Stimulated activated CD4-positive, alpha-beta T cell treated with anti-CD3 and anti-CD28 coated beads, Interleukin-15, amount 100 ng/mL, for 1 hour (primary cell): ENCODE measurements at places on chromosomes 6 and 20.

DNA sequence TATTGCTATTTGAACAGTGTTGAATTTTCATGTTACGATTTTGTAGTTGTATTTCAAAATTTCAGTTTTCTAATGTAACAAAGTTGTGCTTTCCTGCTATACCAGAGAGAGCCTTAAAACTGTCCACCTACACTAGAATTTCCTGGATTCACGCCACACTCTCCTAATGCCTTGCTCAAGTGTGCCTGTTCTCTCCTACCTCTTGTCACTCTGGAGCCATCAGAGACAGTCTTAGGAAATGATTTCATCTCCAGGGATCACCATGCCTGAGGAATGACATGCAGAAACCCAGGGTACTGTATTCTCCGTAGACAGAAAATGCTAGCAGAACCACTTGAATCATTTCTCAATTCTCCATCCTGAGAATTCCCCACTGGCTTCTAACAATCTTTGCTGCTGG lies 667.6 kb downstream of the KIF16B start:
- no peak for DNase-seq

DNA sequence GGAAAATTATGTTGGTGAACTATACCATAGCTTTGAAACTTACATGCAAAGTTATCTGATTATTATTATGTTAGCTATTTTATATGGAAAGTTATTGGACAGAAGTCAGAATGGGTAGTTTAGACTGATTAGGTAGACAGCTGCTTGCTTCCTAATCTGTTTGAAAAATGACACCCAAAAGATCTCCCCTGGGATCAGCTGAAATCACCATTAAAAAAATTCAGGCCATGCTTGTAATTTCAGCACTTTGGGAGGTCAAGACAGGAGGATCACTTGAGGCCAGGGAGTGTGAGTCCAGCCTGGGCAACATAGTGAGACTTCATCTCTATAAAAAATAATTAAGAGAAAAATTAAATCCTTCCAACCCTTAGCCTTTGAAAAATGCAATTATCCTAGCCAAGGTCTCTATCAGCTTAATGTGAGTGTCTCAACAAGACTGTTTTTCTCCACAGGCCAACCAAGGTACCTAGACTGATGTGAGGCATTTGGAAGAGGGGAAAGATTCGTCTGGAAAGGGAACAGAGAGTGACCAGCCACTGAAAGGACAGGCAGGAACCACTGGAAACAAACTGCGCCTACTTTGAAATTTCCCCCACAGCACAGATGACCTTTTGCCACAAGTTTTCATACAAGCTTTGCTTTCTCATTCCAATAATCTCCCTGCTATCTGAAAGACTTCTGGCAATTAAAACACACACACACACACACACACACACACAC lies 232.3 kb downstream of the GMPR start:
- no peak for DNase-seq

- no peak for DNase-seq
Measured at GRCh38 chr6:21201187-21201586, 392.4 kb upstream of the SOX4 start.

- no peak for DNase-seq
Measured at GRCh38 chr20:4012589-4012988, 2.8 kb downstream of the RNF24 start.

- no peak for DNase-seq
Measured at GRCh38 chr6:128117916-128118315, 217.1 kb upstream of the THEMIS start.

DNA sequence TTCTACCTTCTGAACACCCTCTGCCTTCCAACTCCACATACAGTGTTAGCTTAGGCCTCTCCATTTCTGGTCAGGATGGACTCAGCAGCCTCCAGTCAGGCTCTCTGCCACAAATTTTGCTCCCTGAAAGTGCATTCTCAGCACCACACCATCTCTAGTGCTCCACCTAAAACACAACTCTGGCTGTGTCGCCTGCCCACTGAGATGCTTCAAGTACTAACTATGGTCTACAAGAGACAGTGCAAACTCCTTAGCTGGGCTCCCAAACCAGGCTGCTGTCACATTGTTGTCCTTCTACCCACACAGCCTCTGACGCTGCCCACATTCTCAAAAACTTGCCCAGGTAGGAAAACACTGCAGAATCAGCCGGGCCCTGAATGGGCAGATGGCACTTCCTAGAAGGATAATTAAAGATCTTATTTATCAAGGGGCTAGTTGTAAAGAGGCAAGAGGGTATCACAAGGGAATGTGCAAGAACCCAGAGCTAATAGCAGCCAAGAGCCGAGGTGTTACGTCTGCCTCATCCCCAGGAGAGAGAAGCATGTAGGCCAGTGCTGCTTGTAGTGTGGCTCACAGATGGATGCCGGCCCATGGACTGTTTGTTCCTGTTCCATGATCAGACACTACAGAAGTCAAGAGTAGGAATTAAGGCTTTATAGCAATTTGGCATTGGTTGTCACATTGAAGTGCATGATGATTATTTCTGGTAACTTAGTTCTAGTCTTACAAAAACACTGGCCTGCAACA lies 189.7 kb downstream of the LRFN2 start:
- DNase-seq: no peak

GRCh38 chr20:4896971-4897497 lies 104.3 kb downstream of the SLC23A2 start:
- no peak for DNase-seq

GRCh38 chr6:17768388-17768787 lies 61.7 kb upstream of the NUP153 start:
- no peak for DNase-seq

- DNase-seq: no peak
Measured at GRCh38 chr6:144178323-144178722, 28.0 kb downstream of the STX11 start.

DNA sequence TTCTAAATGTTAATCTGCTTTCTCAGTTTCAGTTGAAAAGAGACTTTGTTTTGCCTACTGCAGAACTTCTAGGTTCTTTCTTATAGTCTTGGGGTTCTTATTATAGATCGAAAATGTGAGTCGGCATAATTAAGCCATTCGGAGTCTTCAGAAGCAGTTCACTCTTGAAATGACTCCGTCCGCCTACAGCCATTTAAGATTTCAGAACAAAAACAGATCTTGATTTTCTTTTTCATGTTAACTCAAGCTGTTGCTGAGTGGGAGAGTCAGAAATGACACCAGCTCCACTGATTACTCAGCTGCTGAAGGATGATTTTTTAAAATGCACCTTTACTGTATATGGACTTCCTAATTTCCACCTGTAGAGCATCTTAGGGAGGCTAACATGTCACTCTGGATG lies 15.9 kb downstream of the PRDM1 start:
- DNase-seq: no peak

GRCh38 chr20:49228676-49229075 lies 9.5 kb downstream of the DDX27 start:
- DNase-seq: no peak

GRCh38 chr6:119027465-119027864 lies 51.0 kb downstream of the FAM184A start:
- no peak for DNase-seq

DNA sequence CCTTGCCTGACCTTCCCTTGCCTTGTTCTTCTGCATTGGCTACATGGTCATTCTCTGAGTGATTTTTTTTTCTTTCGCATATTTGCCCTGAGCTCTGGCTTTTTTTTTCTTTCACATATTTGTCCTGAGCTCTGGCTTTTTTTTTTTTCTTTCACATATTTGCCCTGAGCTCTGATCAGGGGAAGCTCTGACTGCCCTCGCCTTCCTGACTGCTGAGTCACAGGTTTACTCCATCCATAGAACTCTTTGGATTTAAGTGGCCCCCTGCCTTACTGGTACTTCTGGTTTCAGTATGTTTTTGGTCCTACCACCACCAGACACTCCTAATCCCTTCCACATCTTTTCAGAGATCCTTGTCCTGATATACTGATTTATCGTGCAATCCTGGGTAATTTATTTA lies 201.1 kb downstream of the OGFRL1 start:
- DNase-seq: no peak

DNA sequence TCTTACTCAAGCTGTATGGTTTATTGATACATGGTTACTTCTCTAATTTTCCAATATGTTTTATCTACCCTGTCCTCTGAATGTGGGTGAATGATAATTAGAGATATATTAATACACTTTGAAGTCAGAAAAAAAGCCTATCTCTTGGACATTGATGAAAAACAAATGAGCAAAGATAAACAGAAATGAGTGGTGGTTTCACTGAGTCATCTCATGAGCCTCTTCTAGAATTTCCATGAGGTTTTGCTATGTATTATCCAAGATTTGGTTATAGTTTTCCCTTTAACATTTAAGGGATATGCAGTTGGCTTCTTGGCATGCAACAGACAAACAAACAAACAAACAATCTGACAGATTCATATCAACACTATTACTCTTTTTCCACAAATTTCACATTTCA lies 586.8 kb downstream of the RFPL4B start:
- no peak for DNase-seq

- DNase-seq: no peak
Measured at GRCh38 chr6:157546321-157546720, 165.3 kb downstream of the ZDHHC14 start.

DNA sequence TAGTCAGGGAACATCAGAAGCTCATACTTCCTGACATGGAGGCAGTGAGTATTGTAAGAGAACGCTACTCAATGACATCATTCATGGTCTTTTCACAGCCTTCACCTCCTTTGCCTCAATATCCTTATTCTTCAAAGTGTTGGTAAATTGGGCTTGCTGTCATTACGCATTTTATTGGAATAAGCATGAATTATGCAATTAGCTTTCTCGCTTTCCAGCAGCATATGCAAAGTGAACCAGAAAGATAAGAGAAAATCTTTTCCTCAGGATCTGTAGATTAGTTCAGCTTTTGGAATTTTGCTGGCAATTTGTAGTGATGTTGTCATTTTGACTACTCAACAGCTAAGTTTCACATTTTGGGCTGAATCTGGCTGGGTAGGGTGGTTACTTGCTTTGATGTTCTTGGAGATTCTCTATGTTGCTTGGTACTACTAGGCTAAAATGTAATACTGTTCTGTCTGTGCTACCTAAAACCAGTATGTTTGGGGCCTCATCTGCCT lies 1012.1 kb downstream of the KIF16B start:
- DNase-seq: no peak

DNA sequence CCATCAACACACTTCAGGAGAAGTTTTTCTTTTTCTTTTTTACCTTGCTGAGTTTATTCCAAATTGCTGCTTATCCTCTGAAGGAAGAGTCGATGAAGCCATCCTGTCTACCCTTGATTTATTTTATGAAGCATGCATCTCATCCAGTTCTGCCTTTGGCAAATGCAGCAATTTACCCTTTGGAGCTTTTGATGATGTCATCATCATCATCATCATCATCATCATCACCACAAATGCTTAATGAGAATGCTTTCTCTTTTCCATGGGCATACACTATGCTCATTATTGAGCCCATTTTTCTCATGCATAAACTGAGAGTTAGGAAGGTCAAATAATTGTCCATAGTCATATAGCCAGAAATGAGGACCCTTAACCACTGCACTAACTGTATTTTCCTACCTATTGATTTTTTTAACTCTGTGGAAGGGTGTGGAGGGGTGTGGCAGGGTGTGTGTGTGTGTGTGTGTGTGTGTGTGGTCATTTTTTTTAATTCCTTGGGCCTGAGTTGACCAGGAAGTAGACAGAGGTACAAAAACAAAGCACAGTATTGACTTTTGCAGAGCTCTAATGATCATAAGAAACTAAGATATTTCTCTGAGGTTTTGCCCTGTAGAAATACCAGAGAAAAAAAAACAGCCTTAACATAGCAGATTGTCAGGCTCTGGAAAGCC lies 82.8 kb downstream of the COL9A1 start:
- no peak for DNase-seq

GRCh38 chr6:34731393-34732060 lies 25.8 kb upstream of the SNRPC start:
- DNase-seq: no peak

- DNase-seq: no peak
Measured at GRCh38 chr20:61621035-61621730, 369.1 kb downstream of the CDH4 start.

DNA sequence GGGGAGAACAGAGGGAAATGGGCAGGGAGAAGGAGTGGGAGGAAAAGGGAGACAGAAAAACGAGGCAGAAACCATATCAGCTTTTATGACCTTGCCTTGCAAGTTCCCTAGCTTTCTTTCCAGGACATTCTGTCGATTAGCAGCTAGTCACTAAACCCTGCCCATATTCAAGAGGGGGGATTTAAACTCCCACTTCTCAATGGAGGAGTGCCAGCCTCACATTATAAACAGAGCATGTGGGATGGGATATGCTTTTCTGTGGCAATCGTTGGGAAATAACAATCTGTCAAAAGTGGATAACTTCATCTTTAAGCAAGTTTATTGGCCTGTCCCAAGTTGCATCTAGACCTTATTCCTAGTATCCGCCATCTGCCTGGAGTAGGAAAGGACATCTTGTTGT lies 57.0 kb upstream of the TMEM170B start:
- DNase-seq: no peak

DNA sequence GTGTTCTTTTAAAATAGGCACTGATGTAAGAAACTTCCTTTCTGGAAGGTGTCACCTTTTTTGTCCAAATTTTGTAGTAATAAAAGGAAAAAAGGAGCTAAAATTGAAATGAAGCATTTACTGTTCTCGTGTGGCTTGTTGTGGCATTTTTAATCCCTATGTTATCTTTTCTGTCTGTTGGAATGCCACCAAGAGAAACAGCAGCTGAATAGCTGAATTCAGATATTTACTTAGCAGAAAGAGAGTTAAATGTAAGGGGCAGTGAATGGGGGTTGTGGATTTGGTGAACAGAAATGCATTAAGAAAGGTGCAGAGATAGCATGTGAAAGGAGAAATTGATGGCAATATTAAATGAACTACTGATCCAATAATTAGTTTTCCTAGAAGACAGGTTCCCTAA lies 573.6 kb upstream of the EPHA7 start:
- no peak for DNase-seq

DNA sequence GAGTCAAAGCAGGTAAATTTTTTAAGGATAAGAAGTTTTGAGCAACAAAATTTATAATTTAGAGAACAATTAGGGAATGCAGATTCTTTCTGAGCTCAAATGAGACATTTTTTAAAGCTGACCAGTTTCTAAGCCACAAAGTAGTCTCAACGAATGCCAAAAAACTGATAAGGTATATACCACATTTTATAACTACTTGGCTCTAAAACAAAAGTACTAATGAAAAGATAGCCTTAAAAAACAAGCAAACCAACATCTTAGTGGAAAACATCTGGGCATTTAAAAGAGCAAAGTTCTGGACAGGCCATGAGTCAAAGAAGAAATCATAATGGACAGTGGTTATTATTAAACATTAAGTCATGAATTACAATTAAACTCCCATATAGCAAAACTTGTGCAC lies 23.2 kb upstream of the RNF146 start:
- DNase-seq: no peak

GRCh38 chr6:20312606-20313005 lies 89.1 kb upstream of the E2F3 start:
- no peak for DNase-seq
